H1 (cell line): ENCODE measurements at places on chromosomes 6 and 20. TPM values are rescaled to one million over a fixed set of nuclear protein-coding genes. Genes with fewer than 3 reads are reported as not detected.

The CENPB gene
- polyA plus RNA-seq: 17.7 and 25.2 TPM in 2 replicates

- no peaks in the 10 kb centered on the region for H3K36me3 ChIP-seq
- H3K27me3 ChIP-seq: no peaks in the 10 kb centered on the region
- H3K4me1 ChIP-seq: peaks cover 46% of the 10 kb centered on the region
- no peak overlapping the region for H3K27ac ChIP-seq
- no peak for DNase-seq
- no peak overlapping the region for H3K4me3 ChIP-seq
These were observed 7.5 kb downstream of the DIDO1 start for GRCh38 chr20:62918831-62919230.

GRCh38 chr20:24763386-24764026, 185.6 kb upstream of the CST7 start:
- H3K27ac ChIP-seq: no peak overlapping the region
- no peak overlapping the region for H3K4me3 ChIP-seq
- no peak for DNase-seq
- H3K27me3 ChIP-seq: no peaks in the 10 kb centered on the region
- no peaks in the 10 kb centered on the region for H3K36me3 ChIP-seq

The DNAH8 gene
- polyA plus RNA-seq: under 0.01 TPM in 1 of 2 replicates, not detected in the other

DNA sequence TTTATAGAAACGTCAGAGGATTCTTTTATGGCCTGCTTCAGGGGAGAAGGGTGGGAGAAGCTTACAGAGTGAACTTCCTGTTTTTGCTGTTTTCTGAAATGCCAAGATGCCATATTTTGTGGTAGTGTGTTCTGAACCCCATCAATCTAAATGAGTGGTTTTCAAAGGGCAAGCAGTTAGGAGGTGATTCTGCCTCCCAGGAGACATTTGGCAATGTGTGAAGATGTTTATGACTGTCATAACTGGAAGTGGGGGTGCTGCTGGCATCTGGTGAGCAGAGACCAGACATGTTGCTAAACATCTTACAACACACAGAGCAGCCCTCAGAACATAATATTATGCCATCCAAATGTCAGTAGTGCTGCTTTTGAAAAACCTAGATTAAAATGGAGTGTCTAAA, 6.0 kb upstream of the PRL start:
- H3K36me3 ChIP-seq: no peaks in the 10 kb centered on the region
- peaks cover 1% of the 10 kb centered on the region for H3K27me3 ChIP-seq
- no peaks in the 10 kb centered on the region for H3K4me1 ChIP-seq
- H3K27ac ChIP-seq: no peak overlapping the region

DNA sequence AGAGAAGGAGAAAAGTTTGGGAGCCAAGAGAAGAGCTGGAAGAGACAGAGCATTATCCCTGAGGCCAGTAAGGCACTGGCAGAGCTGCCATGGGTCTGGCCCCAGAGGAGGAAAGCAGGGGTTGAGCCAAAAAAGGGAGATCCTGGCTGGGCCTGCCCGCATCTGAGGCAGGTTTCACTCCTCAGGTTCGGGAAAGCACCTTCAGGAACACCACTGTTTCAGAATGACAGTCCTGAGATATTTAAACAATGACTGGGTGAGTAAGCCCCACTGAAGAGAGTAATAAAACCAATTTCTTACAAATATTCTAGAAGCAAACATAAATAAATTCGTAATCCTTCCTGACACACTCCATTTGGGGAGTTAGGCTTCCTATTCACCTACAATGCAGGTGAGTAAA, 152.2 kb downstream of the BACH2 start:
- H3K4me1 ChIP-seq: no peaks in the 10 kb centered on the region
- no peak overlapping the region for H3K27ac ChIP-seq
- no peak overlapping the region for H3K4me3 ChIP-seq
- H3K36me3 ChIP-seq: no peaks in the 10 kb centered on the region
- no peak for DNase-seq

DNA sequence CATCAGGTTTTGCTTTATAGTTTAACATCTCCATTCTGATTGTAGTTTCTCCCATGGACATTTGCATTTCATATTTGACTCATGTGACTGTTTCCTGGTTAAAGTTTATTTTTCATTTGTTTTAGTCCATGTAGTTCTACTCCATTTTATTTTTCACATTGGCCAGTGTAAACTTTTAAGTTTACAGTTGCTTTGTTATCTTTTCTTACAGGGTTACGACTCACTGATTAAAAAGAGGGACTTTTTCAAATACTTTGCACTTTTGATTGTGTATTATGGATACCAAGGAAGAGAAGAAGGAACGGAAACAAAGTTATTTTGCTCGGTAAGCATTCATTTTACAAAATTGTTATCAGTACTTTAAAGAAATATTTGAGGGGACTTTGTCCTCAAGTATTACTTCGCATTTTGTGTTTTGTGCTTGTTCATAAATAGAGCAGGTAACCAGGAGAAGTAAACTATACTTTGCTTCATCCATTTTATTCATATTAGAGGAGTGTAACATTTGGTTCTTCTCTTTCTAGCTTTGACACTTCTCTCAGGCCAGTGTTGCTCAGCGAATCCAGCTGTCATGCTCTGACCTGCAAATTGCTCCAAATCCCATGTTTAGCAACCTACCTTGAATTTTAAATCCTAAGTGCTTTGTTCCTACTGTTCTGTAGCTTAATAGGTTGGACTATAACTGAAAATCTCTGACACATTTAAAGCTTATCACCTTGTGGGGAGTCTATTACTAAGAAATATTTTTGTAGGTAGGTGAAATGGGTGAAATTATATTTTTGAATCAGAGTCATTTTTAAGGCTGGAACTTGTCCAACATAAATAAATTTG, 24.5 kb downstream of the NCOA7 start:
- no peak for DNase-seq
- H3K36me3 ChIP-seq: no peaks in the 10 kb centered on the region
- H3K4me1 ChIP-seq: no peaks in the 10 kb centered on the region
- no peaks in the 10 kb centered on the region for H3K27me3 ChIP-seq
- H3K4me3 ChIP-seq: no peak overlapping the region

- no peak overlapping the region for H3K27ac ChIP-seq
- H3K36me3 ChIP-seq: no peaks in the 10 kb centered on the region
- H3K4me3 ChIP-seq: no peak overlapping the region
- no peak for DNase-seq
These were observed 80.4 kb downstream of the PHACTR3 start for GRCh38 chr20:59684685-59685242.

DNA sequence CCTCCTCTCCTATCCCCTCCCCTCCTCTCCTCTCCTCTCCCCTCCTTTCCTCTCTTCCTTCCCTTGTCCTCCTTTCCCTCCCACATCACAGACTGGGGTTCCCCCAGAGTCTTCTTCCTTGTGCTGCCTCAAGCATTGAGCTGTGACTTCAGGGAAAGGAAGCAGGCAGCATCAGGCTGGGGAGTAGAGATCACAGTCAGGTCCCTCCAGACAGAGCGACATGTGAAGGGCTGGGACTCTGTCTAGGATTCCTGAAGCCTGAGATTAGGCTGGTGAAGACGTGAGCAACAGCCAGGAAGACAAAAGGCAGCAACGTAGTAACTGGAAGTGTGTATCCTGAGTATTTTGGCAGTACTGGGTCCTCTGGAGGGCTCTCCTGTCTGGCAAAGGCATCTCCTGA, 265.4 kb upstream of the SUPT3H start:
- H3K36me3 ChIP-seq: no peaks in the 10 kb centered on the region
- peaks cover 2% of the 10 kb centered on the region for H3K4me1 ChIP-seq
- no peak for DNase-seq
- H3K27ac ChIP-seq: no peak overlapping the region
- no peaks in the 10 kb centered on the region; the same call in 1 of the 2 replicates for H3K27me3 ChIP-seq

DNA sequence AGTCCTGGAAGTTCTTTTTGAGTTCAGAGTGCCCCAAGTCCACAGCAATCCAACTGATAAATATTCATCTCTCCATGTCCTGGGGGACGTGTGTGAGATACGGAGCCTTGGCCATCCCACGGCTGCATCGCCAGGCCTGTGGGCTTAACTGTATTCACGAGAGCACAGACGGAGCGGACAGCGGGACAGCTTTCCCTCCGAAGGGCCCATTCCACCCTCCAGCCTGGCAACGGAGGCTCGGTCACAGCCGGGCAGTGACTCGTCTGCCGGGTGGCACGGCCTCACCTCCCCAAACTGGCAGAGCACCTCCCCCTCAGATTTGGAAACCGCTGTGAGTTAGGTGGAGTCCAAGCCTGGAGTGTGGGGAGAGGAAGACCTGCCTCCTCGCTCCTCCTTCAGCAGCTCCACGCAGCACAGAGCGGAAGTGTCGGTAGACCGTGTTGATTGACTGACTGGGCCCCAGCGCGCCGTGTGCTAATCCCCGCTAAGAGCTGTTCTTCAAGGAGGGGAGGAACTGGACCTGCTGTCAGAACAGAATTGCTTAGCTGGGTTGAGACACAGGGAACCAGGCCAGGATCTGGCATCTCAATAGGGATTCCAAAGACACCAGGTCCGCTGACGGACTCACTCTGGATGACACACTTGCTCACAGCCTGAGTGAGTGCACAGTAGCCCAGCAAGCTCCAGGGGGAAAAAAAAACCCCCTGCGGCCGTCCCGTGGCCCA, 10.9 kb downstream of the FOXF2 start:
- H3K36me3 ChIP-seq: no peaks in the 10 kb centered on the region
- no peaks in the 10 kb centered on the region for H3K4me1 ChIP-seq
- peaks cover 50% of the 10 kb centered on the region for H3K27me3 ChIP-seq
